Anterior cingulate cortex (tissue), 58 donors: ENCODE measurements at places on chromosomes 11 and 22.

DNA sequence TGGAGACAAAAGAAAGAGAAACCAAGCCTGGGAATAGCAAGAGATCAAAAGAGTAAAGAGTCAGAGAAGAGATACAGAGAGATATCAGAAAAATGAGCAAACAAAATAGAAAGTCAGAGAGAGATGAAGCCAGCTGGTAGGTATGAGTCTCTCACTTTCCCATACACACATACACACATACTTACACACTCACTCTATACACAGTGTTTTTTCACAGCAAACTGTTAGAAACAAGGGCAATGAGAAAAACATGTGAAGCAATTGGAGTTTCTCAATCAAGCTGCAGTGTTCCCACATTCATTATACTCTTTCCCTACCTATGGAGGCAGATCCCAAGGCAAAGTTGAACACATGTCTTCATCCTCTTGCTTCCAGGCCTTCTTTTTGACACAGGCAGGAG, 2.6 kb upstream of the NLRP10 start:
- DNase-seq: no peak

DNA sequence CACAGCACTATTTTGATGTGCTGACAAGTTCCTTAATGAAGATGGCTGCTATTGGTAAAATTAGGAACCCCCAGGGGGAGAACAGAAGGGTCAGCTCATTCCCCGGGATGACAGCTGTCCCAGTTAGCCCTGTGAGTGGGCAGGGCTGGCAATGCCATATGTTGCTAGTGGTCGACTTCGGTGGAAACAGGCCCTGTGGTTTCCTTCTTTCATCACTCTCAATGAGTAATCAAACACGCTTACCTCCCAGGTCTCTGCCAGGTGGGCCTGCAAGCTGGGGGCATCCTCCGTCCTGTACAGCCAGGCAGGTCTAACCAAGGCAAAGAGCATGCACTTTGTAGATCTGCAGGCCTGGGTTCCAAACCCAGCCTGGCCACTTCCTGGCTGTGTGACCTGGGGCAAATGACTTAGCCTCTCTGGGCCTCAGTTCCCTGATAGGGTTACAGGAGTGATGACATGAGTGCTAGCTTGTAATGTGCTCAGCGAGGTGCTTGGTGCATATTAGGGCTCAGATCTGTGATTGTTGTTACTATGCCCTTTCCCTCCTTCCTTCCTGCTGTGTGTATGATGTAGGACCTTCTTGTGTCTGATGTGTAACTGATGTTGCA, 85.2 kb downstream of the TSPAN18 start:
- no peak for DNase-seq

- DNase-seq: no peak
Measured at GRCh38 chr11:2685566-2686359, 14.0 kb downstream of the KCNQ1OT1 start.

GRCh38 chr11:110038201-110038600, 55.0 kb upstream of the ZC3H12C start:
- DNase-seq: no peak

DNA sequence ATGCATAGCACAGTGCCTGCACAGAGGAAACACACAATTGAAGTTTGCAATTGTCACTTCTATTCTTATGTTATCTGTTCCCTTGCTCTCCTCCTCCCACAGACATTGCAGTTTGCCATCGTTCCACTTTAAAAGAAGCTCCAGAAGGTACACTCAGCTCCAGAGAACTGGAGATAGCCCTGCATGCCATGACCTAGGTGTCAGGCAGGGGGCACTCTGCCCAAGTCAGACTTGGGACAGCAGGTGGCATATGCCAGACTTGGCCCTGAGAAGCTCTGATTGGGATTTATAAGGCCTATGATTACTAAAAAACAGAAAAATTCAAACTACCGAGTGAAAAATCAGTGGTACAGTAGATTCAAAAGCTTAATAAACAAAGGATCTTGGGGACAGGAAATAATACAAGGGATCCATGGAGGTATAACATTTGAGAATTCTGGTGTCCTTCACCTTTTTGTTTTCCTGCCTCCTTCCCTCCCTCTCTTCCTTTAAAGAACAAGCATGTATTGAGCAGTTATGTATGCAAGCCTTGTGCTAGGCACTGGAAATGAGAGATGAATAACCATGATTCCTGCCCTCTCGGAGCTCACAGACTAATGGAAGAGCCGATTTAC, 40.0 kb downstream of the TENM4 start:
- DNase-seq: peak; percentile 15

- no peak for DNase-seq
Measured at GRCh38 chr11:78110830-78111229, 28.6 kb downstream of the ALG8 start.

GRCh38 chr22:19798003-19798665, 37.6 kb downstream of the TBX1 start:
- DNase-seq: no peak

GRCh38 chr22:32699001-32699582, 102.4 kb upstream of the TIMP3 start:
- DNase-seq: no peak

GRCh38 chr11:87258171-87258833, 220.6 kb downstream of the TMEM135 start:
- no peak for DNase-seq

DNA sequence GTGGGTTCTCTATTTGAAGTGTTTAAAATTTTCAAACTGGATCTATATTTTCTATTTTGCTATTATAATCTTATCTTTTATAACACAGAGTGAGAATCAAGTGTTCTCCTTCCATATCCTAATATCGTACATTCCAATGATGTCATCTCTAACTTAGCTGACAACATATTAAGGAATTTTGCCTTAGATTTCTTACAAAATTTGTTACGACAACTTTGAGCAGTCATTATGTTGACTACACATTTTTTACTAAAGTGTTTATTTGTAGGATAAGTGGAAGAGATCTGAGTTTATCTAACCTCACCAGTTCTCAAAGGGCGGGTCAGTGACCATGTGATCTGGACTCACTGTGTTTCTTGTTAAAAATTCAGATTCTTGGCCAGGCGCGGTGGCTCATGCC, 12.7 kb downstream of the BTG4 start:
- DNase-seq: no peak

DNA sequence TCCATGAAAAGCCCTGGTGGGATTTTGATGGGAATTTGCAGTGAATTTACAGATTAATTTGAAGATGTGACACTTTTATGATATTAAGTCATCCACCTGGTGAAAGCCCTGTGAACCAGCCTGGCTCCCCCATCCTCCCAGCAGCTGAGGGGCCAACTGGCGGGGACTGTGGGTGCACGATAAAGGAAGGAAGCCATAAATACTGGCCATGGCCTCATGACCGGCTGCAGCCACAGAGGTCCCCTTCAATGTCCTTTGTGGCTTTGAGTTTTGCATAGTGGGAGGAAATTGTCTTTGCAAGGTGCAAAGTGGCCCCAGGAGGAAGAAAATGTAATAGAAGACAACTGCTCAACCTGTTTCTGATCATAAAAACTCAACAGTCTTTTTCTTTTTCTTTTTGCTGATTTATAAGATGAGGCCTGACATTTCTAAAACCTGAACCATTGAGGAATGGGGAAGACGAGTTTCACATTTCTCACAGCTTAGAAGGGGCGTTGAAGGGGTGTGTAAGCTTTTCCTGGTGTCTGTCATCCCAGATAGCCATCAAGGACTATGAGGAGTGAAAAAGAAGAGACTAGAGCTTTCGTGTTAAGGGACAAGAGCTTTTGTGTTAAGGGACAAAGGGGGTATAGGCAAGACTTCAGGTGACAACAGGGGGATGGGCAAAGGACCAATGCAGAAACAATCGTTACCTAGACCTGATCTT, 6.3 kb upstream of the NDUFV1 start:
- DNase-seq: no peak

DNA sequence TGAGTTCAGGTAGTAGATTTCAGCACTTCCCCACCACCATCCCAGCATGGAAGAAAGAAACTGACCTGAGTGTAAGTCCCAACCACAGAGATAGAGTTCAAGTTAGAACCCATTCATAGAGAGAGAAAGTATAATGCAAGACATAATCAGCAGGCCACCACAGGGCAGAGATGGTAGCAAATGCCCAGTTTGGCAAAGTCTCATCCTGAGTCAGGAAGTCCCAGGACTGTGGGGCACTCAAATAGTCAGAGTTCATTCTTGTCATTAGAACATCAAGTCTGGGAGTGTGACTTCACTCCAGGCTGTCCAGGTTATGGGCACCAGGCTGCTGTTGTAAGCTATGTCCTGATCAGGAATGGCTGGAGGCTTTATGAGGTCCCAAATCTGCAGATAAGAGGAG, 72.0 kb upstream of the USP47 start:
- no peak for DNase-seq

- DNase-seq: no peak
Measured at GRCh38 chr22:35183917-35184316, 73.4 kb upstream of the HMGXB4 start.

GRCh38 chr11:46319074-46319453, 28.2 kb upstream of the DGKZ start:
- DNase-seq: no peak

DNA sequence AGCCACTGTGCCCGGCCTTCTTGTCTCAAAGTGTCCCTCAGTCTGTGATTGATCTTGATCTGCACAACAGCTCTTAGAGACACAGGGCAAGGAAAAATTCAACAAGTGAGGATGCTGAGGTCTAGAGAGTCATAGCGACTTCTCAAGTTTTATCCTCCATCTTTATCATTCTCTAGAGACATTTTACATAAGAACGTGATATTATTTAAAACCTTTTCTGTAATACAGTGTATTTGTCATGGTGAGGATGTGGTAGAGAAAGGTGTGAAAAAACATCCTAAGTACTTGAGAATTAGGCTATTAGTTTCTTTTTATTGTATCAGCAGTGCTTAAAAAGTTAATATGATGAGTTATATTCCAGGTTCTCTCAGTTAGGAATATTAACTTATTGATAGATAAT, 50.2 kb downstream of the EMSY start:
- DNase-seq: no peak

DNA sequence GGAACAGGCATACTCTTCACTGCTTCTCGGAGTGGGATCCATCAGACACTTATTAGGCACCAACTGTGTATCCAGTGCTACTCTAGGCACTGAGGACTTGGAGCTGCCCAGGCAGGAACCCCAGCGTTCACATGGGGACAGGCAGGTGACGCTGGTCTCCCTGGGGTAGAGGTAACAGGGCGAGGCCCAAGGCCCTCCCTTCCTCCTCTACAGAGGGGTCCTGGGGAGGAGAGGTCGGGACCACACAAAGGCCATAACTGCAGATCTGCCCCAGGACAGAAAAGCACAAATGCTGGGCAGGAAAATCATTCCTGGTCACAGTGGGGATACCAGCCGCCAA, 262.2 kb downstream of the BRD1 start:
- no peak for DNase-seq

GRCh38 chr22:16801088-16801487, 24.1 kb downstream of the XKR3 start:
- DNase-seq: no peak

- DNase-seq: no peak
Measured at GRCh38 chr11:11504071-11504470, 117.7 kb downstream of the GALNT18 start.

GRCh38 chr22:31869739-31870138, 74.6 kb upstream of the YWHAH start:
- DNase-seq: no peak

DNA sequence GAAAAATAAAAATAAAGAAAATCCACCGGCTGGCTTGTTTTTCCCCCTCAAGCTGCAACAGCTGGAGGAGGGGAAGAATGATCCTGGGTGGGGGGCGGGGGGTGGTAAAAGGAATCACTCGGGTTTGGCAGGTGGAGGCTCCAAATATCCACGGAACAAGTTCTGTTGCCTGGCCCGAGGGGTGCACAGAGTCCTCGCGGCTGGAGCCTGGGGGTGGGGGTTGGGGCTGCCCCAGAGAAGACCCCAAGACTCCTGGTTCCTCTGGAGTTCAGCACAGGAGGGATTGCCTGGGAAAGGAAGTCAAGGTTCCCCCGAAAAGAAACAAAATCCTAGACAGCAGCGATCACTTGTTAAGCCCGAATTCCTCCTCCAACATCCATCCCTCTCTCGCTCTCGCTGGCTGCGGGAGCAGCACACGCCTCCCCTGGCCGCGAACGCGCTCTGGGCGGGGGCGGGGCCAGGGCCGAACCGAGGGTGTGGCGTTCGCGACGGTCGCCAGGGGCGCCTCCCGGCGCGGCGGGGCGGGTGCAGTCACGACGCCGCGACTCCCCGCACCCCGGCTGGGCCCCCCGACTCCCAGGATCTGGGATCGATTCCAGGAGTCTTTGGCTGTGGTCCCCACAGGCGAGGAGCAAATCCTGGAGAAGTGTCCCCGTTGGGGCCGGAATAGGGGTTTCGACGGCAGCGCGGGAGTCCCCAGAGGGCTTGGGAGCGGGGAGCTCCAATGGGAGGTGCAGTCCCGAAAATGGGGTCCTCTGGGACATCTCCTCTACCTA, at the start of gene KCNA4:
TSS of gene KCNA4 (minus strand) at position 443 of the 776 bp plus-strand sequence. CDS start 4,352 bp downstream, outside the sequence.
- DNase-seq: peak; percentile 35

DNA sequence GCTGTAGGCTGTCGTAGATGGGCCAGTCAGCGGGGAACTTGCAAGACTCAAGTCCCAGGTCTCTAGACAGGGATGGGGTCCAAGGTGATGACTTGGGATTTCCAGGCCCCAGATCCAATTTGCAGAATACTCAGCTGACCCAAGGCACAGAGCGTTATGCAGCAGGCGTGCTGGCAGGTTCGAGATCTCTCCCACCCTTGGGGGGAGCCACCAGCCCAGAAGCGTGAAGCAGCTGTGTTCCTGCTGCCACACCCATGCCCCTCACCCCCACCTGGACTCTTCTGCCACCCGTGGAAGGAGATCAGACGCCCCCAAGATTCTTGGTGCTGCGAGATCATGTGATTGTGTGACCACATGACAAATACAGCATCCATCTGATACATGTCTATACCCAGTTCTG, 142.6 kb downstream of the BRD1 start:
- no peak for DNase-seq

- DNase-seq: no peak
Measured at GRCh38 chr11:71499125-71499524, 27.9 kb upstream of the KRTAP5-7 start.

- no peak for DNase-seq
Measured at GRCh38 chr11:110835106-110835505, 122.9 kb upstream of the ARHGAP20 start.

- DNase-seq: no peak
Measured at GRCh38 chr22:22827187-22827939, 60.3 kb upstream of the IGLL5 start.

DNA sequence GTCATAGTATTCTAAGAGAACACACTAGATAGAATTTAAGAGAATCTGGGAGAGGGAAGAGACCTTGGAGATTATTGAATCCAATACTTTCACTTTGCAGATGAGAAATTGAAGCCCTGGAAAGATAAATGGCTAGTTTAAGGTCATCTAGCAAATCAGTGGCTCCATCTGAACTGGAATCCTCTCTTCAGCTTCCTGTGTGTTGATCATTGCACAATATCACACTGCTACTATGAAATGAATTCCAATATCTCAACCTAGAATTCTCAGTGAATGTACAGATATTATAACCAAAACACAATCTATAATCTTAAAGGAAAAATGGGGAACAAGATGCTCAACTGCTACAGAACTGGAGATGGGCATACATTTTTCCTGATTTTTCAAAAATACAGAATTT, 44.1 kb downstream of the DCUN1D5 start:
- DNase-seq: no peak
